ENCODE measurements at places on chromosomes 11 and 22.

DNA sequence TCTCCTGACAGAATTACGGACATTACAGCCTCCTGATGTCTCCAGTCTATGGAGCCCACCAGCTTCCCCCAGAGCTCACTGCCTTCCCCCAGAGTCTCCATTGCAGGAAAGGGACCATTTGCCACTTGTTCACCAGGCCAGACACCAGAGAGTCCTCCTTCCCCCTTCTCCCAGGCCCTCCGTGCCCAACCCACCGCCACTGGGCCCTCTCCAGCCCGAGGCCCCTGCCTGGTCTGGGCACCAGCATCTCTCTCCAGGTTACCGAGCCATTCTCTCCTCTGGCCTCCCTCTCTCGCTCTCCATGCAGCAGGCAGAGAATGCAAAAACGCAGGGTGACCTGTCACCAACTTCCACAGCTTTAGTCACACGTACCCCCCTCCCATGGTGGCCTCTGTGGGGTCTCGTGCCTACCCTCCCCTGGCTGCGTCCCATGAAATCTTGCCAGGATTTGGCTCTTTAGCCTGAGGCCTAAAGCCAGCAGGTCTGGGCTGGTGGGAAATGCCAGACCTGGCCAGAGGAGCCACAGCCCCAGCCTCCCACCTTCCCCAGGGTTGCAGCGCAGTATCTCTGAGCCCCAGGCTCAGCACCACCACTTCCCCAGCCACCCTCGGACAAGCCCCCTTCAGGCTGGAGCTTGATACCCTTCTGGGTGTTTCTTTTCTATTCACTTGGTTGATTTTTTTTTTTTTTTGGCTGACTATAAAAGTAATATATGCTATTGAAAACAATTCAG, 6.8 kb upstream of the SERPINH1 start:
- no peak for DNase-seq

DNA sequence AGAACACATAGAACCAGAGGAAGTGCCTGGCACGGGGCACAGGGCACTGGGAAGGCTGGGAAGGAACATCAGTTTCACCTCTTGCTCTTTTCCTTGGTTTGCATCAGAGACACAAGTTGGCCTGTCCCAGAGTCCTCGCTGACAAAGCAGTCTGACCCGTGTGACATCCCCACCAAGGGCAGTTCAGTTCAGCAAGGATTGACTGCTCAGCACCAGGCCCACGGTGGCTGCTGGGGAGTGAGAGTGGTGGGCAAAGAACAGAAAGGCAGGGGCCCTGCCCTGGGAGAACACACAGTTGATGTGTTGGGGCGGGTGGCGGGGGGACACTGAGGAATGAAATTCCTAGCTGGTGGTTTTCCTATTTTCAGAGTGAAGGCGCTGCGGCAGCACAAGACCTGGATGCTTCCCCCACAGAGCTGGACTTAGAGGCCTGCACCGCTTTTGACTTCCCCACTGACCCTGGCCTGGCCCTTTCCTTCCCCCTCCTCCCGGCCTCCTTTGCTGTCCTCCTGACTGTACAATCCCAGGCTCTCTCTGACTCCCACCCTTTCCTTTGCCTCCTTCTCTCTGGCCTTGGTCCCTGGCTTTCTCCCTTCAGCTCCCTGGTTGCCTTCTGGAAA, 2.2 kb upstream of the TMPRSS13 start:
- no peak for DNase-seq

DNA sequence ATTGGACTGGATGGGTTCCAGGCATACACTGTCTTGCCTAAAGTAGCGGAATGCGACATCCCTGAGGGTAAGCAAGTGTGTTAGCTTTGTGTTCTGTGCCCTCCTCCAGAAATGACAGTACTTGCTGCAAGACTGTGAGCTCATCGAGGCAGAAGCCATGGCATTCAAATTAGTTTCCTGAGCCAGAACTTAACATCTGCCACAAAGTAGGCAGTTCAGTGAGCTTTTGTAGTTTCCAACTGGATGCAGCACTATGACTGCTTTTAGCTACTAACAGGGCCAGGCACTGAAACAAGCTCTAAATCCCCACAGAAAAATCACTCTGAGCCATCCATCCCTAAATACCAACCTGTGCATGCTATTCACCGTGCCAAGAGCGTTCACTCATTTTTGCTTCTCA, 1.2 kb upstream of the FAR1 start:
- peak; percentile 48 for DNase-seq

DNA sequence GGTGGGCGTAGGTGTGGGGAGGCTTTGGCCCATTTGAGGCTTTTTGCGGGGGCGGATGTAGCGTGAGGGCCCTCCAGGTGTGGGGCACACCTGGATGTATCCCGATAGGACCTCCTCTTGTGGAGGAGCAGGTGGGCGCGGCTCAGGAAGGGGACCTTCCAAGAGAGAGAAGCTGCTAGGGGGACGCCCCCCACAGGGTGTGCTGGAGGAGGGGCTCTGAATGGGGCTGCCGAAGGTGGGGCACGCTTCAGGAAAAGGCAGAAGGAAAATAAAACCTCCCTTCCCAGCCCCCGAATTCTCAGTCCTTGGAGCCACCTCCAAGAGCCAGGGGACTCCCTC, 621 bp downstream of the SGSM1 start:
- no peak for DNase-seq

DNA sequence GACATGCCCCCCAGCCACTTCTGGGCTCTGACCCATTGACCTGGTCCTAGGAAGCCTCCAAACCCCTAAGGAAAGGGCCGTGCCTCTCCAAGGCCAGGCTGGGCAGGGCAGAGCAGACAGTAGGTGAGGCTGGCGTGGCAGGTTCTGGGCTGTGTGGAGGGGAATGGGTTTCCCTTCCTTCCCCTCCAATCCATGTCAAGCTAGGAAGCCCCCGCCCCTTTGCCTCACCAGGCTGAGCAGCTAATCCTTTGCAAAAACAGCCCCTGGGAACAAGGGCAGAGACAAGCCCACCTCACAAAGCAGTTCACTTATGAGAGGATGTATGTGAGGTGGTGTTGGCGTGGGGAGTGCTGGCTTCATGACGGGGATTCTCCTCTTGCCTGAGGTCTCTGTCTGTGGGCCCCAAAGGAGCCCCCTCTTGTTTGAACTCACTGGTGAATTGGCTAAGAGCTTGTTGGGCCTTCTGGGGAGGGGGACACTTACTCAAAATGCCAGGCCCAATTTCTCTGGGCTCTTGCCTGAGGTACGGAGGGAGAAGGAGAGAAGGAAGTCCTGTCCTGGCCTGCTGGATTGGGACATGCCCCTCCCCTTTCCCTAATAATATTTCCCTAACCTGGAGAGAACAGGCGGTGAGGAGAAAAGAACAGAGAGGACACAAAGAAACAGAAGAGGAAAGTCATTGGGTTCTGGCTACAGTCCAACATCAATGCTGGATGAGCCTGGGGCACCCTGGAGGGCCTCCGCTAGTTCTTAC, 1.6 kb upstream of the TRIM29 start:
- no peak for DNase-seq

DNA sequence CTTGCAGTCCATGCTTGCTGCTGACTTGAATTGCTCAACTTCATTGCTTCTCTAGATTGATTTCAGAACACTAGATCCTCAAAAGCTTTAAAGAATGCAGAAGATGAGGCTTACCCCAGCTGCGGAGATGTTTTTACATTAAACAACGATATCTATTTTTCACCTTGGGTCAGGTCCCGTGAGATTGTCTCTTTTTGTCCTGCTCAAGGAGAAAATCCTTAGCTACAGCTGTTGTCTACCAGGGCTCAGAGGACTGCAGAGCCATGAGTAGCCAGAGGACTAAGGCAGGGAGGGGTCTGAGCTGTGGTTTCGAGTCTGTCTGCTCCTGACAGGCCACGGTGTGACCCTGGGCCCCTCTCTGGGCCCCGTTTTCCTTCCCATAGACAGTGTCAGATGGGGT, 51.4 kb downstream of the PKNOX2 start:
- no peak for DNase-seq

DNA sequence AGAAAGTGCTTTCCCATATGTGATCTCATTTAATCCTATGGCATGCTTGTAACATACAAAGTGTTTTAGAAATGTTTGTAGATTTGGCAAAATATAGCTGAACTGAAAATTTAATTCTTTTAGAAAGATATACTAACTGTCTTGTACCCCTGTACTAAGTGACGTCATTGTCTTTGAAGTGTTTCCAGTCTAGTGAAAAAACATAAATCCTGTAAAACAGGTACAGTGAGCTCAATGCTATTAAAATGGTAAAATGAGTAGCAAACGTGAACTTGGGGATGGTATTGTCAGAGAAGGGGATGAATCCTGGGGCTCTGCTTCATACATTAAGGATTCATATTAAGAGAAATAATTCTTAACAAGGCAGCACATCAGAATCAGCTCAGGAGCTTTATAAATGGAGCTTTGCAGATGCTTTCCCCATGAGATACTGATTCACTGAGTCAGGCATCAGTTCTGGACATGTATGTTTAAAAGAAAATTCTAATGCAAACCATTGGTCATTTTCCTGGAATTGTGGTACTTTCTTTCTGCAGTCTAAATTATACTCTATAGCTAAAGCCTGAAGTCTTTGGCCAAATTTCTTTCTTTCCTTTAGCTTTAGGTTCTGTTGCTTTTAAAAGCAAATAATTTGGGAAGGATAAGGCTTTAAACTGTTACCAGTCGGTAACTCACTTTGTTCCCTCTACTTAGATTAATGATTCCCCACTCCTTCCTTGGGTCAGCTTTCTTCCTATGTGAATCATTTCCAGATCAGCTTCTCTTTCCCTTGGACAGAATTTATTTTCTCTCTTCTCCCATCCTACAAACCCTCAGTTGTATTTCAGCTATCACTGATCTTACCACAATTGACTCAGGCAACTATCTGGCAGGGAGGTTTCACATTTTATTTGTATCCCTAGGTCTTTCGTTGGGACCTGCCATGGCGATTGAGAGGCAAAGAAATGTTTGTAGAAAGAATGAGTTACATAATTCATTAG, 57.5 kb upstream of the DDI1 start:
- DNase-seq, result no peak

DNA sequence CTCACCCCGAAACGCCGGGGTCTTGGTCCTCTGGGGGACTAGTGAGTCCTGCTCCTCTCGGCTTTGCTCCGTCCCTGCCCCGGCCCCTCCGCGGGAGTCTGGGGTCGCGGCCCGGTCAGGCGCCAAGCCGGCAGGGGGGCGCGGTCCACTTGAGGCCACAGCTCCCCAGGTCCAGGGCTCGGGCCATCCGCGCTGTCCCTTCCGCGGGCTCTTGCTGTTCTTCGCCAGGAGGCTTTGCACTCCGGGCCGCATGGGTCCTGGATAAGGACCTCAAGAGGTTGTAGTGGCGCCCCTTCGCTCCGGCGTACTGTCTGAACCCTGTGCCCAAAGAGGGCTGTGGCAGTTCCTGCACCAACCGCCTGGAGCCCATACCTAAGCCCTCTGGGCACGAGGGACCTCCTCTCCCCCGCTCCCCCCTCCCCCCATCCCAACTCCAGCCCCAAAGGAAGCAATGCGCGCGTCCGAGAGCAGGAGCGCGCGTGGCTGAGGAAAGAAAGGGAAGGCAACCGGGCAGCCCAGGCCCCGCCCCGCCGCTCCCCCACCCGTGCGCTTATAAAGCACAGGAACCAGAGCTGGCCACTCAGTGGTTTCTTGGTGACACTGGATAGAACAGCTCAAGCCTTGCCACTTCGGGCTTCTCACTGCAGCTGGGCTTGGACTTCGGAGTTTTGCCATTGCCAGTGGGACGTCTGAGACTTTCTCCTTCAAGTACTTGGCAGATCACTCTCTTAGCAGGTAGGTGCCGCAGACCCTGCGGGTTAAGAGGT, at the start of gene ADM:
Gene ADM, plus strand, starts transcription at position 579 of the 767 bp plus-strand sequence. CDS start 628 bp downstream, outside the sequence.
- DNase-seq, result peak; percentile 90

- DNase-seq, result no peak
Observed at GRCh38 chr22:33492210-33492651, 428.0 kb downstream of the LARGE1 start.

DNA sequence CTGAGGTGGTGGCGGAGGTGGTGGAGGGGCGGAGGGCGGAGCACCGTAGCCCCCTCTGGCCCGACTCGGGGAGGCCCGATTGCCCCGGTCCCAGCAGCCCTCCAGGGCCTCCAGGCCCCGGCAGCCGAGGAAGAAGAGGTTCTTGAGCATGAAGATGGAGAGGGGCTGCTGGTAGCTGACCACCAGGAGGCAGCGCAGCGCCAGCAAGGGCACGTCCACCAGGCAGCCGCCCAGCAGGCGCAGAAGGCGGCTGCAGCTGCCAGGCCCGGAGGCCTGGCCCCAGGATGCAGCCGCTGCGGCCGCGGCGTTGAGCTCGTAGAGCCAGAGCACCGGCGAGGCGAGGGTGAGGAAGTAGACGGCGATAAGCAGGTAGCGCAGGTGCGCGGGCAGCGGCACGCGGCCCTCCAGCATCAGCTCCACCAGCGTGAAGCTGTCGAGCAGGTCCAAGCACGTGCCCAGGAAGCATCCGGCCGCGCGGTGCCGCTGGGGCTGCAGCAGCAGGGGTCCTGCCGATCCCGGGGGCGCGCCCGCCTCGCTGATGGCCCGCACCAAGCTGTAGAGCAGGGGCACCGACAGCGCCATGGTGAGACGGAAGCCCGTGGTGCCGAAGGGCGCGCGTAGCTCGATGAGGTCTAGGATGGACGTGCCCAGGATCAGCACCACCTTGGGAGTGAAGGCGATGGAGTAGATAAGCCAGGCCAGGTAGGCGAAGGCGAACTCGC, 1.5 kb downstream of the TMEM121B start:
- no peak for DNase-seq

DNA sequence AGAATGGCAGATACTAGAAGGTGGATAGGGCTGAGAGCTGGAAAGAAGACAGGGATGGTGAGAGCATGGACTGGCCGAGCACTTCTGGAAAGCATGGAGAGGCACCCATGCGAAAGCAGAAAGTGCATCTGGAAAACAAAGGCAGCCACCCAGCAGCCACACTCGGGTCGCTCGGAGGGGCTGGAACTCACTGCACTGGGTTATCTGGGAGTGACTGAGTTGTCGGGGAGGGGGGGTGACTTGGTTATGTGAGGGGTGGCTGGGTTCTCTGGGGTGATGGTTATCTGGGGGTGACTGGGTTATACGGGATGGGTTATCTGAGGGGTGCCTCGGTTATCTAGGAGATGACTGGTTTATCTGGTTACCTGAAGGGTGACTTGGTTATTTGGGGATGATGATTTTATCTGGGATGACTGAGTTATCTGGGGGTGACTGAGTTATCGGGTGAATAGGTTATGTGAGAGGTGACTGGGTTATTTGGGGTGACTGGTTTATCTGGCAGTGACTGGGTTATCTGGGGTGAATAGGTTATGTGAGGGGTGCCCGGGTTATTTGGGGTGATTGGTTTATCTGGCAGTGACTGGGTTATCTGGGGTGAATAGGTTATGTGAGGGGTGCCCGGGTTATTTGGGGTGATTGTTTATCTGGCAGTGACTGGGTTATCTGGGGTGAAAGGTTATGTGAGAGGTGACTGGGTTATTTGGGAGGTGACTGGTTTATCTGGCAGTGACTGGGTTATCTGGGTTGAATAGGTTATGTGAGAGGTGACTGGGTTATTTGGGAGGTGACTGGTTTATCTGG, 2.6 kb upstream of the PANX2 start:
- no peak for DNase-seq

Measured in right forelimb (tissue), 1 donor.